ENCODE measurements at places on chromosomes 5 and 9.

DNA sequence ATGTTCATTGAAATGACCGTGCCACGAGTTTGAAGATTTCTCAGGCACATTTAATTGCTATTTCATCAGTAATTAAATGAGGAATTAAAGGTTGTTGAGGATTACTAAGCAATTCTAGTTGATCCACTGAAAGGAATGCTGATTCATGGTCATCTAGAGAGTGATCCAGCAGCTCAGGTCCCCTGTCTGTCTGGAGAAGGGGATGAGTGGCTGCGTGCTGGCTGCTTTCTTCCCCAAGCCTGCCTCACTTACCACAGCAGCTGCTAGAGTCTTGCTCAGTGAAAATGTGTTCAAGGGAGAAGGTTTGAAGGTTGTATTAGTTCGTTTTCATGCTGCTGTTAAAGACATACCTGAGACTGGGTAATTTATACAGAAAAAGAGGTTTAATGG lies 7.8 kb upstream of the TGFBI start:
- DNase-seq, result no peak

GRCh38 chr9:136056546-136057235 lies 38.4 kb downstream of the NACC2 start:
- DNase-seq, result no peak

GRCh38 chr9:91589101-91589553 lies 165.5 kb upstream of the NFIL3 start:
- peak; percentile 34 for DNase-seq

DNA sequence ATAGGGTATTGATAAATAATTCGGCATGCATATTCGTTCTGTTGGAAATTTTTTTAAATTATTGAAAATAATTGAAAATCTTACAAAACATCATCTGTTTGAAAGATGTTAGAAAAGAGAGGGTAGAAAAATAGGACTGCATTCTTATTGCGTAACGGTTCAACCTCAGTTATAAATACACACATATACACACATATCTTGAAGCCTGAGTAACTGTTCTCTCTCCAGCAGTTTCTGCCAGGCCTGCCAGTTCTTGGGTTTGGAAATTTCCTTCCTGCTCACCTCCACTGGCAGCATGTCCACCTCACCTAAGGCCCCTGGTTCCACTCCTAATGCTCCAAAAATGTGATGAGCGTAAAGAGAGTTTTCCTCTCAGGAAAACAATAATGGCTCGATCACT lies 9.1 kb downstream of the SPATA31E1 start:
- DNase-seq, result no peak

DNA sequence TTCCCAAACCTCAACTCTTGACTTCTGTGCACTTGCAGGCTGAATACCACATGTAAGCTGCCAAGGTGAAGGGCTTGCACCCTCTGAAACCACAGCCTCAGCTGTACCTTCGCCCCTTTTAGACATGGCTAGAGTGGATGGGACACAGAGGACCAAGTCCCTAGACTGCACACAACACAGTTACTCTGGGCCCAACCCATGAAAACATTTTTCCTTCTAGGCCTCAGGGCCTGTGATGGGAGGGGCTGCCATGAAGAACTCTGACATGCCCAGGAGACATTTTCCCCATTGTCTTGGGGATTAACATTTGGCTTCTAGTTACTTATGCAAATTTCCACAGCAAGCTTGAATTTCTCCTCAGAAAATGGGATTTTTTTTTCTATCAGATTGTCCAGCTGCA lies 331.0 kb upstream of the RGMB start:
- DNase-seq, result no peak

- no peak for DNase-seq
Measured at GRCh38 chr5:67085616-67086015, 111.0 kb downstream of the CD180 start.
